ENCODE measurements at places on chromosomes 12 and 14.

DNA sequence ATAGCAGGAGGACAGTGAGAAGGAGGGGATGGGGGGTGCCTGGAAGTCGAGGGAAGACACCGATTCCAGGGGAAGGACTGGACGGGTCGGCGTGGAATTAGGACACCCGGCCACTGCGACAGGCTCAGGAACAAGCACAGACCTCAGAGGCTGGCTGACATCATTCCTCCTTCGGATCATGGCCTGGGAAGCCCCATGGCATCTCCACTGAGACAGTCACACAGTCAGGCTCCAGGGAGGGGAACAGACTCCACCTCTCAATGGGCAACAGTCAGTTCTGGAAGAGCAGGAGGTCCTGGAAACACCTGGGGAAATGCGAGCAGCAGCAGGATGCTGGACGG lies 67.9 kb upstream of the FBRSL1 start:
- no peak for DNase-seq

- no peak for DNase-seq
Observed at GRCh38 chr12:129863938-129864337, 39.9 kb downstream of the TMEM132D start.

GRCh38 chr12:100539202-100539601 lies 34.3 kb upstream of the GAS2L3 start:
- no peak for DNase-seq

GRCh38 chr14:52551205-52551604 lies 1.1 kb downstream of the TXNDC16 start:
- no peak for DNase-seq

DNA sequence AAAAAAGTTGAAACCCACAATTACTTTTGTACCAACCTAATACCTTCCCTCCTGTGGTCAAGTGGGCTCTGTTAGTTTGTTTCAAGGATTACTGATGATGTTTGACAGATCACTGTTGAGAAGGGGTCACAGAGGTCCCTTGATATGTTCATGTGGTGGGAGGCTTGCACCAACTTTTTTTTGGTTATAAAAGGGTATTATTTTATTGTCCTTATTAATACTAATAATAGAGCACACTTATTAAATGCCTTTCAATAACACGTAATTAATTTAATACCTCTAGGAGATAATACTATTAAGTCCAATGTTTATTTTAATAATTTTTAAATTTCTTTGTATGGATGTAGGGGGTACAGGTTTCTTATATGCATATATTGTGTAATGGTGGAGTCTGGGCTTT lies 4.4 kb downstream of the UBE3B start:
- no peak for DNase-seq

DNA sequence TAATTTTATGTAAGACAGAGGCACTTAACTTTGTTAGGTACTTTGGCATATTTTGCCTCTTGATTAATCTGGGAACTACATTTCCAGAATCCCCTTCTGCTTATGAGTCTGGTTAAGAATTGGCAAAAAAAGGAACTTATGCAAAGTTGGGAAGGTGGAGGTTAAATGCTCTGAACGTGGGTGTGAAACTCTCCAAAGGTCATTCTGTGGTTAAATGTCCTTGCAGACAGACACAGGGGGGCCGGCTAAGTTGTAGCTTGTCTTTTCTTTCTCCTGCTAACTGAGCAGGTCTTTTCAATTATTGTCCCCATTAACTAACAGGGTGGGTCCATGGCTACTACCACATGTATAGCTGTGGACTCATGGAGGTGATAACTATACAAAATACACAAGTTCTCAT lies 248.6 kb upstream of the NOVA1 start:
- DNase-seq: no peak

- no peak for DNase-seq
Observed at GRCh38 chr12:77225373-77225772, 160.0 kb upstream of the E2F7 start.

DNA sequence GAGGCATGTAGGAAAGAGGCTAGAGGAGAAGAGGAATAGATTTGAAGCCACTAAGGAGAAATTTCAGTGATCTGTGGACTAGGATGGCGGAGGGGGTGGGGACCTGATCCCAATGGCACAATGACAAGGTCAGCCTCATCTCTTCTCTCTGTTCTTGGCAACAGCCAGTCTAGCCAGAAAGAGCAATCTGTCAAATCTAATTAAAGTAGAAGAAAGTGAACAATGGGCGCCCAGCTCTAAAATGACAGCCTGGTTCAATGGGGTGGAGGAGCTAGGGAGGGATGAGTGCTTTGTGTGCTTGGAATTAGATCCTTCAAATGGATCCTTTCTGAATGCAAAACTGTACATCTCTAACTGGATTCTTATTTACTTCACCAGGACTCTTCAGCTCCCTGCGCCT lies 37.2 kb upstream of the TUBA1C start:
- DNase-seq: no peak

- DNase-seq: peak; percentile 13
Observed at GRCh38 chr12:34398366-34398705, 376.0 kb downstream of the ALG10 start.

DNA sequence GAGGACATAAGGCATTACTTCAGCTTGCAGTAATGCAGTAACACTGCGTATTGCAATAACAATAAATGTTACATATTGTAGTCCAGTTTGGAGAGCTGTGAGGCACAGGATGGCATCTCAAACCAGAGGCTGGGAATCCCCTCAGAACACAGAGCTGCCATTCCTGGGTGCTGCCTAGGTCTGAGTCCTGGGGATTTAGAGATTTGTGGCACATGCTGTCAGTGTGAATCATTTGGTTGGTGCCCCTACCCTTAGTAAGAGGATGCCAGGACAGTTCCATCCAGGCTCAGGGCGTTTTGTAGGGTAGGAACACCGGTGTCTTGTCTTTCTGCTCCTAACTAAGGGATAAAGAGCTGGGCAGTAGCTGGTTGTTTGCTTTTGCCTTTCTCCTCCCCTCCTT lies 22.5 kb downstream of the ZFHX2 start:
- no peak for DNase-seq

DNA sequence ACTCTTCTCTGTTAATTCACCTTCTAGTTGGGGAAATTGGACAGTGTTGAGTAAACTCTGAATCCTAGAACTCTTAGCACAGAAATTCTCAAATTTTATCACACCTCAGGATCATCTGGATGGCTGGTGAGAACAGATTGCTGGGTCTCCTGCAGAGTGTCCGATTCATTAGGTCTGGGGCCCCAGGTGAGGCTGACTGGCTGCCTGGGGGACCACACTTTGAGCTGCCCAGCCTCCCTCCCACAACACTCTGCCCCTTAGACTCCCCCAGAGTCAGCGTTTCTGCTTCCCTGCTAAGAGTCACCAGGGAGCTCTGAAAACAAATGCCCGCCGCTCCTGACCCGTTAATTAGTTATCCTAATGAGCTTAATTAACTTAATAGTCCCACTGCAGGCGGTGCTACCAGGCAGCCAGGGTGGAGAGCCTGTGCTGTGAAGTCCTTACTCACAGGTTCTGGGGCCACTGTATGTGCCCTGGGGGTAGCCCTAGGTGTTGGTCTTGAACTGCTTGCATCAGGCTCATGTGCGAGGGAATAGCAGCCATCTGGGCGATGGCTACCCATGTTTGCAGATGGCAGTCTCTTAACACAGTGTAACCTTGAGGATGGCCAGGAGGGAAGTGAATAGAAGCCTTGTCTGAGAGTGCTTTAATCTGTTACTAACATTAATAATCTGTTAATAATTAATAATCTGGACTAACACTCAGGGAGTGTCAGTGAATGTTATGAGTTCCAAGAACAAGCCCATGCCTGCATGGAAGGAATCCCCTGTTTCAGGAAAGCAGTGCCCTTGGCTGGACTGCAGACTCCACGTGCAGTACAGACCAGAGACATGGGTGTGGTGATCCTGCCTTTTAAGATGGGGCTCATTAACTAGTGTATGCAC lies 35.6 kb downstream of the AACS start:
- DNase-seq: no peak

DNA sequence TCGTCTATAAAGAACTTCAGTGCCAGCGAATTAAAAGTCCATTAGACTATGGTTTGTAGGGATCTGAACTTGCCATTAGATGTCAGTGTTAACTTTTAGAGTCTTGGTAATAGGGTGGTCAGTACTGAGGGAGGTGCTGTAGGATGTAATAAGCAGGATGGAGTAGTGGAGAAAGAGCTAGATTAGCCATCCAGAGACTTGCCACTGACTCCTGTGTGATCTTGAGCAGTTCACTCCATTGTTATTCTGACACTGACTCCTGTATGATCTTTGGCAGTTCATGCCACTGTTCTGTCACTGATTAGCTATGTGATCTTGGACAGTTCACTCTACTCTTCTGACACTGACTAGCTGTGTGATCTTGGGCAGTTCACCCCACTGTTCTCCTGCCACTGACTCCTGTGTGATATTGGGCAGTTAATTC lies 133.6 kb downstream of the TTLL5 start:
- DNase-seq: no peak

Data from Right ventricle myocardium superior (tissue), 1 donor.